ENCODE measurements at places on chromosomes 1 and 21. TPM values are rescaled to one million over a fixed set of nuclear protein-coding genes. Genes with fewer than 3 reads are reported as not detected.

DNA sequence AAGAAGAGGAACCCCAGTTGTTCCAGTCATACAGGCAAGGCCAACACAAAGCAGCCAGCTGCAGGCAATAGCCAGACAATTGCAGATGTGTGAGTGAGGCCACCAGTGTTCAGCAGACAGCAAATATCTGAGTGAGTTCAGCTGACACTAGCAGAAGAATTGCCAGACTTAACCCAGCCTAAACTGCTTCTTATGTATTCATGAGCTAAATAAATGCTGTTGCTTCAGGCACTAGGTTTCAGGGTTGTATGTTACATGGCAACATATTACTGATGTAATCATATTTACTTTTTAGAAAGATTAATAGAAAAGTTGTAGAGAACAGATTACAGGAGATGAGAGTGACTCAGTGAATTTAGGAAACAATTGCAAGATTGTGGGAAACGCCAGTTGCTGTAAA lies 129.8 kb upstream of the CHODL start:
- H3K4me3 ChIP-seq, result no peak overlapping the region
- no peak for DNase-seq
- no peak overlapping the region for H3K27ac ChIP-seq
- no peaks in the 10 kb centered on the region for H3K27me3 ChIP-seq

NUDT4B gene
- total RNA-seq, result not detected

SLC2A5 gene
- not detected for total RNA-seq

PMVK gene
- total RNA-seq, result 30.2 TPM

GPR25 gene
- not detected for total RNA-seq

ANGPTL3 gene
- not detected for total RNA-seq

GRCh38 chr1:71738910-71739309 lies 543.4 kb downstream of the NEGR1 start:
- peaks cover 6% of the 10 kb centered on the region for H3K4me1 ChIP-seq
- no peaks in the 10 kb centered on the region for H3K27me3 ChIP-seq
- no peak for DNase-seq
- H3K36me3 ChIP-seq, result no peaks in the 10 kb centered on the region
- H3K27ac ChIP-seq, result no peak overlapping the region
- H3K4me3 ChIP-seq, result no peak overlapping the region

GRCh38 chr1:51274676-51275075 lies 38.6 kb downstream of the RNF11 start:
- no peak for DNase-seq
- peaks cover 5% of the 10 kb centered on the region for H3K36me3 ChIP-seq
- no peaks in the 10 kb centered on the region for H3K27me3 ChIP-seq
- H3K4me1 ChIP-seq, result no peaks in the 10 kb centered on the region

- H3K4me1 ChIP-seq, result peaks cover 6% of the 10 kb centered on the region
- H3K36me3 ChIP-seq, result no peaks in the 10 kb centered on the region
- DNase-seq, result no peak
- H3K27me3 ChIP-seq, result no peaks in the 10 kb centered on the region
Observed at GRCh38 chr1:116556289-116557006, 14.4 kb downstream of the CD58 start.
